Right ventricle myocardium inferior (tissue), 1 donor: ENCODE measurements at places on chromosomes 5 and 9.

- no peak for DNase-seq
Observed at GRCh38 chr9:95726756-95727155, 148.7 kb upstream of the ERCC6L2 start.

- no peak for DNase-seq
Observed at GRCh38 chr5:176424181-176424580, 7.8 kb upstream of the CLTB start.

DNA sequence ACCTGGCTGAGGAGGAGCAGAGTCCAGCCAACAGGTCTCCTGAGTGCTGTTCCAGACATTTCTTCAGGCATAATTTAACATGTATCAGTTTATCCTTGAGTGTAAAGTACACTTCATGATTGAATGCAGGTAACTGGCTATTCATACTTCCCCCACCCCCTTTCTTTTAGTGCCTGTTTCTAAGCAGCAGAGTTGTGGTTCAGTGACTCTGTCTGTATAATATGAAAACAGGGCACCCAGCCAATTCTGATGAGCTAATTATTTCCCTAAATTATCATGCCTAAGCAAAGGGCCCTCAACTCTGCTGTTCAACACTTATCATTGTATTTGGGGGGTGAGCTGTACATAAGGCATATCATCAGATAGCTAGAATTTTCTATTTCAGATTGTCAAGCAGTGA lies 51.9 kb upstream of the ZSWIM6 start:
- no peak for DNase-seq

- no peak for DNase-seq
Observed at GRCh38 chr5:9924614-9925013, 294.5 kb upstream of the TAS2R1 start.

DNA sequence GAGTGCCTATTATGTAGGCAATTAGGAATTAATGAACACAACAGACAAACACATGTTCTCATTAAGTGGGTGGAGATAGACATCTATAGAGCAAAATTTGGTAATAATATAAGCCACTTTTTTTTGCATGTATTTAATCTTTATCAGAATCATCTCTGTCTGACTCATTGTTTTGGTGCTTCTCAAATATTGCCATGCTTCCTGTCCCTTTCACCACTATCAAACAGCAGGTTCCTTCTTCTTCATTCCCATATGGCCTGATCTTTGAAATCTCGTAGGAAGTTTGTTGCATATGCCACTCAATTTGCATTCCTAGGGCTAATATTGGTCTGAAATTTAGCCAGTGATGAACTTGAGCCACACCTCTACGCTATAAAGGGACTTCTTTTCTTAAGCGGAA lies 128.9 kb upstream of the SPEF2 start:
- DNase-seq = no peak

DNA sequence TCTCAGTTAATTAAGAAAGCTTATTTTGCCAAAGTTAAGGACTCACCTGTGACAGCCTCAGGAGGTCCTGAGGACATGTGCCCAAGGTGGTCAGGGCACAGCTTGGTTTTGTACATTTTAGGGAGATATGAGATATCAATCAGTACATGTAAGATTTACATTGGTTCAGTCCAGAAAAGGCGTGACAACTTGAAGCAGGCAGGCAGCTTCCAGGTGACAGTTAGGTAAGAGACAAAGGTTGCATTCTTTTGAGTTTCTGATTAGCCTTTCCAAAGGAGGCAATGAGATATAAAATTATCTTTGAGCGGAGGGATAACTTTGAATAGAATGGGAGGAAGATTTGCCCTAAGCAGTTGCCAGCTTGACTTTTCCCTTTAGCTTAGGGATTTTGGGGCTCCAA lies 47.8 kb downstream of the SLC1A1 start:
- DNase-seq = no peak

GRCh38 chr5:129431406-129431805 lies 28.7 kb upstream of the ADAMTS19 start:
- no peak for DNase-seq

DNA sequence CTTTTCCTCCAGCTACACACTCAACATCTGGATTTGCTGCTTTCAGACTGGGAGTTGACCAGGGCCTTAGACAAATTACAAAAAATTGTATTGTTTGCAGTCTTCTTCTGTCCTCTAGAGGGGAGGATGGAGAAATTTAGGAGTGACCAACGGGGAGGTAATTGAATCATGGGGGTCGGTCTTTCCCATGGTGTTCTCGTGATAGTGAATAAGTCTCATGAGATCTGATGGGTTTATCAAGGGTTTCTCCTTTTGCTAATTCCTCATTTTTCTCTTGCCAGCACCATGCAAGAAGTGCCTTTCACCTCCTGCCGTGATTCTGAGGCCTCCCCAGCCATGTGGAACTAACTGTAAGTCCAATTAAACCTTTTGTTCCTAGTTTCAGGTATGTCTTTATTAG lies 4.2 kb downstream of the IFNA8 start:
- no peak for DNase-seq

DNA sequence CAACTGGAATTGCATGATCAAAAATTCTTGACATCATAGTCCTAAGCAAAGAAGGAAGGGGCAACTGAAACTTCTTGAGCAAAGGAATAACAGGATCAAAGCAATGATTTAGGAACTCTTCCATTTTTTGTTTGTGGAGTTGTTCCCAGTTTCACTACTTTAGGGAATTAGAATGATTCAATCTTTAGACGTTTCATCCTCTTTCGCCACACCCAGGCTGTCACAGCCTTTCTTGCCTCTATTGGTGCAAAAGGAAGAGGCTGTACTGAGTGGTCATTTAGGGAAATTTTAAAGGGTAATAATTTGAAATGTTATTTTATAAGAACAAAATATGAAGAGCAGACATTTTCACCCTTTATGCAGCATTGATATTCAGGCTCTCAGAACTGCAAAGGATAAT lies 1026.0 kb upstream of the ARRDC3 start:
- no peak for DNase-seq

DNA sequence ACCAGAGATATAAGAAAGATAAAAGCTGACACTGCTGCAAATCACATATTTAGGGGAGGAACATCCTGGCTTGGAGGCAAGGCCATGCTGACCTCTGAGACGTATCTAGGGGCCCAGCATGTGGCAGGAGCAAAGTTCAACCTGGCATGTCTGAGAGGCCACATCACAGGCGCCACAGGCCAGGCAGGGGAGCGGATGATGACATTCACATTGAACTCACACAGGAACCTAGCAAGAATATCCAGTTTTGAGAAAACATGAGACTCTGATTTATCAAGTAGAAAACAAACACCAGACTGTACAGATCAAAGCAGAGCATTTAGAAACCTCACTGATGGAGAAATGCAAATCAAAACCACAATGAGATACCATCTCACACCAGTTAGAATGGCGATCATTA lies 64.2 kb upstream of the STK32A start:
- no peak for DNase-seq

- no peak for DNase-seq
Observed at GRCh38 chr5:68999181-68999580, 94.6 kb upstream of the SLC30A5 start.

- DNase-seq = no peak
Observed at GRCh38 chr5:141879941-141880738, 1.9 kb upstream of the PCDH1 start.
